ENCODE measurements at places on chromosomes 1 and 21. TPM values are rescaled to one million over a fixed set of nuclear protein-coding genes. Genes with fewer than 3 reads are reported as not detected.
A peak's percentile ranks its signal among the peaks of the same experiment; 100 is the strongest.

Gene CA6
- not detected for total RNA-seq

Gene SPATA1
- total RNA-seq: 0.56 TPM

Gene RGS13
- not detected for total RNA-seq

Gene SLC6A9
- total RNA-seq: 8.3 TPM

Gene TRAF3IP3
- 0.73 TPM for total RNA-seq

Gene ERG
- 7.0 TPM for total RNA-seq

Gene TSSK3
- total RNA-seq: 12.4 TPM

DNA sequence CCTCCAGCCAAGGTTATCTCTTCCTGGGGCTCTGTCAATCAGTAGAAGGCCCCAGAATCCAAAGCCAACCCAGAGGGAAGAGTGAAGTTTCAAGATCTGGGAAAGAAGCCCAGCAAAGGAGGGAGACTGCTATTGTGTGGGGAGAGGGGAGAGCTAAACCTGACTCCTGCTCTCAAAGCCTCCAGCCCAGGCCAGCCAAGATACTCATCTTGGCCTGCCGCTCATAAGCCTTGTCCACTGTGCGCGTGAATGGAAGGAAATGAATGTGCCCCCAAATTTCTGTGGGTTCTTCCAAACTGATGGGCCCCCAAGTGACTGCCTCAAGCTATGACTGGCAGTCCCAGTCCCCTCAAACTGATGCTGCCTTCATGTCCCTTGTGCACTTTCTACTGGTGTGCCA is 2.0 kb downstream of the PLXNA2 start:
- no peaks in the 10 kb centered on the region for H3K27me3 ChIP-seq
- peaks cover 16% of the 10 kb centered on the region for H3K4me1 ChIP-seq
- no peak for DNase-seq

- H3K4me3 ChIP-seq: no peak overlapping the region
- no peaks in the 10 kb centered on the region for H3K4me1 ChIP-seq
- H3K36me3 ChIP-seq: no peaks in the 10 kb centered on the region
- no peaks in the 10 kb centered on the region for H3K27me3 ChIP-seq
- no peak overlapping the region for H3K27ac ChIP-seq
Observed at GRCh38 chr1:246460406-246460805, 46.7 kb downstream of the SMYD3 start.

DNA sequence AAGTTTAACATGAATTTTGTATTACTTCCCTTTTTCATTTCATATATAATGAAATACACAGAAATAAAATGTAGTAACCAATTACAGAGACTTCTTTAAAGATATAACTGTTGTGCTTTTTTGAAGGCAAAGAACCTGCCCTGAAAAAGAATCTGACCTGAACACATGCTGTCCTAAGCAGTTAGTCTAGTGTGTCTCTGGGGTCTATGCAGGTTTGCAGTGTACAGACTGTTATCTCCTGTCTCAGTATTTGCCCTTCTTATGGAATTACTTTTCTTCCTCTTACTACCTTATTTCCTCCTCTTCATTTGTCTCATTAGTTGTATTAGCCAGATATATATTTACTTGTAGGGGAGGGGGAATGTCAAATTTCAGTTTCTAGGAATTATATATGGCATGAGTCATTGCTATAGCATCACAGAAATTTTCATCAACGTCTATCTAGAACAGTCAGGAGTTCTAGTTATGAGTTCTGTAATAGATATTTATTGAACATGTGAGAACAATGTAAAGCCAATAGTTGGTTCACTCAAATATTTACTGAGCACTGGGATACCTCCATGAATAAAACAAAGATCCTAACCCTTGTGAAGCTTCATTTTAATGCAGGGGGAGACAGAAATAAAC is 28.4 kb upstream of the PLEKHO1 start:
- no peak overlapping the region for H3K27ac ChIP-seq
- DNase-seq: no peak
- no peaks in the 10 kb centered on the region for H3K36me3 ChIP-seq
- no peaks in the 10 kb centered on the region for H3K27me3 ChIP-seq

DNA sequence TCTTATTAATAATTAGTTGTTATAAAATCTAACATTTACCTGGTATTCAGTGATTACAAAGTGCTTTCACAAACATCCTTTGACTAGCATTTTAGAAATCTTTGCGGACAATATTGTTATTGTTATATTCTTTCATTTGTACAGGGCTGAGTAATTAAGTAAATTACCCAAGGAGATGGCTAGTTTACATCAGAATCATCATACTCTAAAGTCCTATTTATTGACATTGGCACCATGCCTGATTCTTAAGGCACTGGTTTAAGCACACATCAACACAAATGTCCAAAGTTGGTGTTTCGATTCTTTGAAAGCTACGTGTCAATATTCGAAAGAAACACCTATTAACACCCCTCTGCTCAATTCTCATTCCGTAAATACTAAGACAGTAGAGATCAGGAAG is 424.6 kb upstream of the CHRM3 start:
- H3K27me3 ChIP-seq: no peaks in the 10 kb centered on the region
- no peak overlapping the region for H3K27ac ChIP-seq
- DNase-seq: no peak

GRCh38 chr1:230113593-230114236 is 46.7 kb downstream of the GALNT2 start:
- DNase-seq: peak; percentile 69
- no peaks in the 10 kb centered on the region for H3K36me3 ChIP-seq
- H3K4me3 ChIP-seq: no peak overlapping the region
- H3K27me3 ChIP-seq: no peaks in the 10 kb centered on the region
- peak overlapping the region; percentile 57 for H3K27ac ChIP-seq

DNA sequence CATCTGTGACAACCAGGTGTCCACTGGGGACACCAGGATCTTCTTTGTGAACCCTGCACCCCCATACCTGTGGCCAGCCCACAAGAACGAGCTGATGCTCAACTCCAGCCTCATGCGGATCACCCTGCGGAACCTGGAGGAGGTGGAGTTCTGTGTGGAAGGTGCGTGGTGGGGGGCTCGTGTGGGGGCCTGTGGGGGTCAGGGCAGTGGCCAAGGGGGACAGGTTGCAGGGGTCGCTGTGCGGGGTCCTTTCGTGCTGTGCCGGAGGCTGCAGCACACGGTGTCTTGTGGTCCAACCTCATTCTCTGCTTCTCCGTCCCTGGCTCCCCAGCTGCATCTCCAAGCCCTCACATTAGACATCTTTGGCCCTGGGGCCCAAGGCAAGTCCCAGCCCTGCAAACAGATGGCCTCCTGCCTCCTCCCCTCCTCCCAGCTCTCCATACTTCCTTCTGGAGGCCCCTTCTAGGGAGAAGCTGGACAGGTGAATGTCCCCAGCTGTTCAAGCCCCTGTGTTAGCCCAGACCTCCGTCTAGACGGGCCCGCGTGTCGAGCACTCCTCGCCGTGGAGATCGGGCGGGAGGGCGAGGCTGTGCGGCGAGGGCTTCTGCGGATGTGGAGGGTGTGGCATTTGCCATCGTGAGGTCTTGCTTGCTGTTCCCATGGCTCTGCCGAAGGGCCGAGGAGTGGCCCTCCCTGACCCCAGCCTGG is 2.5 kb downstream of the AGRN start:
- no peaks in the 10 kb centered on the region for H3K27me3 ChIP-seq
- no peak overlapping the region for H3K4me3 ChIP-seq
- no peaks in the 10 kb centered on the region for H3K4me1 ChIP-seq
- no peak for DNase-seq

GRCh38 chr1:151942882-151943281 is 33.6 kb upstream of the THEM4 start:
- no peak overlapping the region for H3K4me3 ChIP-seq
- peaks cover 16% of the 10 kb centered on the region for H3K4me1 ChIP-seq
- no peaks in the 10 kb centered on the region for H3K27me3 ChIP-seq
- no peaks in the 10 kb centered on the region for H3K36me3 ChIP-seq

DNA sequence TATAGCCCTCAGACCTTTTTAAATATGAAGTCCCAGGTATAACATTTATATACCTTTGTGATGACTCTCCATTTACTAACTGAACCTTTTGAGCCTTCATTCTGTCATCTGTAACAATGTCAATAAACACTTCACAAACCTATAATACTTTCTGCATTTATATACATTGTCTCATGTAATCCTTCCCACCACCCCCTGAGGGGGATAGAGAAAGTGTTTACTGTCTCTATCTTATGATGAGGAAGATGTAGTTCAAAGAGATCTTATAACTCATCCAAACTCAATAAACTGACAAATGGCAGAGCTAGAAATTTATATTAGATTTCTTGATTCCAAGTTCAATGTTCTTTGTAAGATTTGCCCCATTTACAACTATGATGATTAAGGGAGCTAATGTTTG is 48.3 kb upstream of the CR2 start:
- H3K4me3 ChIP-seq: no peak overlapping the region
- no peaks in the 10 kb centered on the region for H3K27me3 ChIP-seq
- no peaks in the 10 kb centered on the region for H3K4me1 ChIP-seq
- DNase-seq: no peak

DNA sequence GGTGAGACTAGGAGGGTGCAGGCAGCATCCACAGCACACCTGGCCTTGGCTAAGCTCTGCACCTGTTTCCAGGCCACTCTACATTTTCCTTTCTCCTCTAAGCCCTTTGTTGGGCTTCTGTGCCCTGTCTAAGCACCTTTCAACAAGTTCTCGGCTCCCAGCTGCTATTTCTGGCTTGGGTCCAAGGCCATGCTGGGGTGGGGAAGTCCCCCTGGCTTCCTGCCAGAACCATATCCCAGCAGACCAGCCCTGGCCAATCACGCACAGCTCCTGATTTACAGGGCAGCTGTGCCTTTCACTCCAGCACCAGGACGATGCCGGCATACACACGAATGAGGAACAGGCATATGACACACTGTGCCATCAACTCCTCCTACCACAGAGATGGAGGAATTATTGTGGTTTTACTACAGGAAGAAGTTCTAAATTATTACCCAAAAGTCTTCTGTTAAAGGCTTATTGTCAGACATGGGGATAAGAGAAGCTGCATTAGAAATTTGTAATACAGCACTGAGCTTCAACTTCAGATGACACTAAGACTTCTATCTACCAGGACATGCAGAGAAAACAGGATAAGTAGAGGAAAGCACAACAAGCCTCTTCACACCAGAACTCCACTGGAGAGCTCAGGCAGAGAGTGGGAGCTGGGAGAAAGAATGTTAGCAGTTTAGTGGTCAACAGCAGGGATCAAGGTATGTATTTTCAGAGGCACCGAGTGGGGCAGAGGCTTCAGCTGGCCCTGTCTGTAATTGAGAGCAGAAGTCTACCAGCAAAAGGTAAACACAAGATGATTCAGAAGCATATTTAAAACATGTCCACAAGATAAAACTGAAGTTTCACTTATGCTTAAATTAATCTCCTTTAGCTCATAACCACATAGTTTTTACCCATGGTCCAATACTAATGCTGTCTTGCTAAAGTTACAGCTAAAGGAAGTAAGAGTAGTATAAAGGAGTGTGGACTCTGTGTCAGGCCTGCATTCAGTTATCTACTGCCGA is 37.4 kb downstream of the TRIT1 start:
- no peaks in the 10 kb centered on the region for H3K36me3 ChIP-seq
- H3K27ac ChIP-seq: no peak overlapping the region
- peak; percentile 84 for DNase-seq

- no peak for DNase-seq
- no peaks in the 10 kb centered on the region for H3K4me1 ChIP-seq
- H3K36me3 ChIP-seq: no peaks in the 10 kb centered on the region
- no peak overlapping the region for H3K4me3 ChIP-seq
- no peaks in the 10 kb centered on the region for H3K27me3 ChIP-seq
- H3K27ac ChIP-seq: no peak overlapping the region
Observed at GRCh38 chr1:61289232-61290098, 207.1 kb downstream of the NFIA start.

- no peak overlapping the region for H3K27ac ChIP-seq
- H3K4me3 ChIP-seq: no peak overlapping the region
- H3K27me3 ChIP-seq: no peaks in the 10 kb centered on the region
- H3K4me1 ChIP-seq: no peaks in the 10 kb centered on the region
- no peak for DNase-seq
Observed at GRCh38 chr1:111334169-111334568, 43.5 kb downstream of the CHIA start.

DNA sequence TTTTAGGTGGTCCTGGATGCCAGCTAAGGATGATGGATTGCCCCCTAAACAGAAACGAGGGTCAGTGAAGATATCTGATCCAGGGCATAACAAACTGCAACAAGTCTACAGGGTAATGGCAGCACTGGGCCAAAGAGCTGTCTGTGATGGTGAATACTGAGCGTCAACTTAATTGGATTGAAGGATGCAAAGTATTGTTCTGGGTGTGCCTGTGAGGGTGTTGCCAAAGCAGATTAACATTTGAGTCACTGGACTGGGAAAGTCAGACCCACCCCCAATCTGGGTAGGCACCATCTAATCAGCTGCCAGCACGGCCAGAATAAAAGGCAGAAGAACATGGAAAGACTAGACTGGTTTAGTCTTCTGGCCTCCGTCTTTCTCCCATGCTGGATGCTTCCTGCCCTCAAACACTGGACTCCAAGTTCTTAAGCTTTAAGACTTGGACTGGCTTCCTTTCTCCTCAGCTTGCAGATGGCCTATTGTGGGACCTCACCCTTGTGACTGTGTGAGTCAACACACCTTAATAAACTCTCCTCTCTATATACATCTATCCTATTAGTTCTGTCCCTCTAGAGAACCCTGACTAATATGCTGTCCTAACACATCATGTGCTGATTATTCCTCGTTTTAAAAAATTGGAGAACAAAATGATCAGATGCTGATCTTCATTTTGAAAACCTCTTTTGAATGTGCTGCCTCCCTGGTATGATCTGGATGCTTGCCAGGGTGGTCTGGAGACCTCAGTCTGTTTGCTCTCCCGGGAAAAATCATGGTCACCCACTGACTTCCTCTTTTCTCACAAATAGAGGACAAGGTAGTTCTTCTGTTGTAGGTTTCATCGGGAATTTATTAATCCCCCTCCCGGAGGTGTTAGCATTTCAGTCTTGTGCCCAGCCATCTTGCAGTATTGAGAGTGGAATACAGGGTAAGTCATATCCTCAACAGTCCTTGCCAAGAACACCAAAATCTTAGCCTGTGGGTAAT is 234.7 kb downstream of the SETD4 start:
- no peak for DNase-seq
- H3K27ac ChIP-seq: no peak overlapping the region
- H3K4me3 ChIP-seq: no peak overlapping the region
- no peaks in the 10 kb centered on the region for H3K36me3 ChIP-seq
- H3K4me1 ChIP-seq: no peaks in the 10 kb centered on the region

GRCh38 chr1:193131266-193131860 is 9.5 kb downstream of the CDC73 start:
- DNase-seq: no peak
- no peak overlapping the region for H3K4me3 ChIP-seq
- no peak overlapping the region for H3K27ac ChIP-seq
- no peaks in the 10 kb centered on the region for H3K27me3 ChIP-seq

DNA sequence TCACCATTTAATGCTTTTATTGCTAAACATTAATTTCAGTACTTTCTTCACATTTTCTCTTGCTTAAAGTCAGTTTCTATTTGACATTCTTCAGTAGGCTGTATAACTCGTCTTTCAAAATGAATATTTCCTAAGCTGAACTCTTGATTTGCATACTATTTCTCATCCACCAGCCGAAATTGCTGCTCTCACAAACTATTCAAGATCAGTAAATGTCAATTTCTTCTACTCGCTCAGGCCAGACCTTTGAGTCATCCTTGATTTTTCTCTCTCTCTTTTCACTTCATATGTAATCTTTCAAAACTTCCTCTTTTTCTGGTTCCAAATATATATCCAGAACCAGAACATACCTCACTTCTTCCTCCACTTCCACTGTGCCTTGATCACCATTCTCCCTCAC is 990.0 kb downstream of the KCNT2 start:
- no peaks in the 10 kb centered on the region for H3K36me3 ChIP-seq
- H3K4me1 ChIP-seq: no peaks in the 10 kb centered on the region
- H3K4me3 ChIP-seq: no peak overlapping the region
- no peak for DNase-seq
- no peak overlapping the region for H3K27ac ChIP-seq
- H3K27me3 ChIP-seq: no peaks in the 10 kb centered on the region

- H3K36me3 ChIP-seq: no peaks in the 10 kb centered on the region
- H3K4me3 ChIP-seq: no peak overlapping the region
- H3K27me3 ChIP-seq: no peaks in the 10 kb centered on the region
- no peaks in the 10 kb centered on the region for H3K4me1 ChIP-seq
- DNase-seq: no peak
Observed at GRCh38 chr1:154808909-154809262, 61.2 kb downstream of the KCNN3 start.

Data from ovary (tissue), 10 donors.